ENCODE measurements at places on chromosomes 2 and 18. TPM values are rescaled to one million over a fixed set of nuclear protein-coding genes. Genes with fewer than 3 reads are reported as not detected.

DNA sequence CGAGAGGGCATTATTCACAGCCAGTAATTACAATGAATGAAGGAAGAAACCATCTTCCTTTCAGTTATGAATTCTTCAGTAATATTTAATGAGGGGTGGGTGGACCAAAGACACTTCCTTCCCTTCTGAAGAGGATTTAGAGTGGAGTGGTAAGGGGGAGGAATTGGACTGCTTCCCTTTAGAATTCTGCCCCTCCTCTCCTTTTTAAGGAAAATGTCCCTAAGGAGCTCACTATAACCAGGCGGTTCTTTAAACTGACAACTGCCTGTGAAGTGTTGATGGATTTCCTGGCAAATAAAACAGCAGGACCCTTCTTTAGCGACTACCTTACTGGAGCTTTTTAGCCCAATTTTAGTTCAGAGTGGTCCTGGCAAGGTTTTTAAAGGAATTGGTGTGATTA is 86.4 kb downstream of the LIMS1 start:
- no peak for DNase-seq
- H3K4me1 ChIP-seq: peaks cover 40% of the 10 kb centered on the region
- no peaks in the 10 kb centered on the region for H3K27me3 ChIP-seq
- H3K27ac ChIP-seq: peak overlapping the region; percentile 56
- H3K4me3 ChIP-seq: no peak overlapping the region
- no peaks in the 10 kb centered on the region for H3K36me3 ChIP-seq

The GPD2 gene
- total RNA-seq: 64.4 TPM

DNA sequence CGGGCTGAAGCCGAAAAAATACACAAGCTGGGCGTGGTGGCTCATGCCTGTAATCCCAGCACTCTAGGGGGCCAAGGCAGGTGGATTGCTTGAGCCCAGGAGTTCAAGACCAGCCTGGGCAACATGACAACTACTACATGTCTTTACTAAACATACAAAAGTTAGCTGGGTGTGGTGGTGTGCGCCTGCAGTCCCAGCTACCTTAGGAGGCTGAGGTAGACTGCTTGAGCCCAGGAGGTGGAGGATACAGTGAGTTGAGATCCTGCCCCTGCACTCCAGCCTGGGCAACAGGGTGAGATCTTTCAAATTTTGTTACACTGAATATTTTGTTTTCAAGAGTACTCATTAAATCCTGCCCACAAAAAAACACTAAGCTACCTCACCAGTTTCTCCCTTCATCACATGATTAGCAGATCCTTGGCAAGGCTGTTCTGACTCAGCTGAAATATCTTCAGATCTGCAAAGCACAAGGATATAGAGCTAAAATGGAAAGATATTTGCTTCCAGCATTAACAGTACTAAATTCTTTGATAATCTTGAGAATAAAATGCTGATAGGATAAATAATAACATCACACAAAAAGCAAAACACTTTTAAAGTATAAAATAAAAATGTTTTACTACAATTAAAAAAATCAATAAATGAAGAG is 28.2 kb upstream of the MCM6 start:
- H3K27ac ChIP-seq: no peak overlapping the region
- H3K36me3 ChIP-seq: peaks cover 2% of the 10 kb centered on the region
- no peak overlapping the region for H3K4me3 ChIP-seq
- DNase-seq: no peak
- no peaks in the 10 kb centered on the region for H3K4me1 ChIP-seq
- no peaks in the 10 kb centered on the region for H3K27me3 ChIP-seq

The SH3RF3 gene
- total RNA-seq: 3.0 TPM

The FAHD2B gene
- 9.5 TPM for total RNA-seq

- no peaks in the 10 kb centered on the region for H3K4me1 ChIP-seq
- no peaks in the 10 kb centered on the region for H3K36me3 ChIP-seq
- H3K4me3 ChIP-seq: no peak overlapping the region
- no peaks in the 10 kb centered on the region for H3K27me3 ChIP-seq
- DNase-seq: no peak
- no peak overlapping the region for H3K27ac ChIP-seq
Observed at GRCh38 chr2:38400513-38400912, 23.4 kb upstream of the ATL2 start.

The ASTL gene
- total RNA-seq: not detected

The NYAP2 gene
- total RNA-seq: 1.4 TPM

DNA sequence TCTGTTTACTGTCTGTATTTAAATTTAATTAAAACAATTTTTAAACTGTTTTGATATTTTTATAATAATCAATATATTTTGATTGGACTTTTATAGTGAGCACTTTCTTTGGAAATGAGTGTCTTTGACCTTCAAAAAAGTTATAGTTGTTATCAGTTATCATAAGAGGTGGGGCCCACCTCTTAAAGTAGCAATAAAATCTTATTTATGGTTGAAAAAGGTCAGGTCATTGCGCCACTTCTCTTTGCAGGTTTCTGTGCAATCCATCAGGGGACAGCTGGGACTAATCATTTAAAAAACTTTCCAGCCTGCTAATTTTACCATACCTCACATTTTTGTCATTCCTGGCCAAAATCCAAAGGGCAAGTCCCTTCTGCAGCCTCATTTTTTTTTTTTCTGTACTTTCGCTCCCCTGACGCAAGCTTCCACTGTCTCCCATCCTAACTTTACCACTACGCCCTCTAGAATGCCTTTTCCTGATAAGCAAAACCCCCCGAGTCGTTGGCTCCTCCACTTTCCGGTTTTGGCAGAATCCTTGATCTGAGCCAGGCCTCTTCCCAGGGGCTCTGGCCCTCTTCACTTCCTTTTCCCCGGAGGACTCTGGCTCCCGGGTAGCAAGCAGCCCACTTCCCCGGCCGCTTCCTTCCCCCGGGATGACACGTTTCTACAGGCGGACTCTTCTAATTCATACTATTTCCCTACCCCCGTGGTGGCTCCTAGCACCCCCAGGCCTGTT is 1.1 kb upstream of the SEH1L start:
- H3K36me3 ChIP-seq: no peaks in the 10 kb centered on the region
- no peak for DNase-seq
- peaks cover 19% of the 10 kb centered on the region for H3K4me1 ChIP-seq
- no peaks in the 10 kb centered on the region for H3K27me3 ChIP-seq
- peak overlapping the region; percentile 80 for H3K4me3 ChIP-seq

All from gastrocnemius medialis (tissue), 4 donors.